HepG2 (cell line): ENCODE measurements at places on chromosomes 13 and 19. TPM values are rescaled to one million over a fixed set of nuclear protein-coding genes. Genes with fewer than 3 reads are reported as not detected.
A peak's percentile ranks its signal among the peaks of the same experiment; 100 is the strongest.

Gene ATP8A2
- 0.09 TPM in 1 of 2 replicates, not detected in the other for total RNA-seq

- peak; percentile 7 for DNase-seq
Observed at GRCh38 chr13:32334671-32335070, 19.4 kb downstream of the BRCA2 start.

GRCh38 chr19:2942928-2943640 is 1.7 kb downstream of the ZNF77 start:
- peak; percentile 52 for DNase-seq

DNA sequence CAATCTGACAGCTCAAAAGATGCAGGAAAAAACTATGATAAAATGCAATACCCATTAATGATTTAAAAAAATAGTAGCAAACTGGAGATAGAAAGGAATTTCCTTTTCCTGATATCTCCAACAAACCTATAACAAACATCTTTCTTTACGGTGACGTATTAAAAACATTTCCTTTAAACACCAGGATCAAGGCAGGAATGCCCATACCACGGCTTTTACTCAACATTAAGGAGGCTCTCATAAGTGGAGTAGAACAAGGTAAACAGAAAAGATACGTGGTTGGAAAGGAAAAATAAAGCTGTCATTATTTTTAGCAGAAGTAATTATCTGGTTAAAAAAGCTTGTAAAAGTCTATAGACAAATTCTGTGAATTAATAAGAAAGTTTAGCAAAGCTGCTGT is 61.1 kb downstream of the MIPEP start:
- no peak for DNase-seq

- DNase-seq: no peak
Observed at GRCh38 chr13:75869981-75870380, 233.9 kb downstream of the LMO7 start.

GRCh38 chr13:23381866-23382265 is 51.6 kb downstream of the SACS start:
- DNase-seq: no peak

- DNase-seq: no peak
Observed at GRCh38 chr19:33332248-33332647, 29.9 kb upstream of the CEBPA start.

DNA sequence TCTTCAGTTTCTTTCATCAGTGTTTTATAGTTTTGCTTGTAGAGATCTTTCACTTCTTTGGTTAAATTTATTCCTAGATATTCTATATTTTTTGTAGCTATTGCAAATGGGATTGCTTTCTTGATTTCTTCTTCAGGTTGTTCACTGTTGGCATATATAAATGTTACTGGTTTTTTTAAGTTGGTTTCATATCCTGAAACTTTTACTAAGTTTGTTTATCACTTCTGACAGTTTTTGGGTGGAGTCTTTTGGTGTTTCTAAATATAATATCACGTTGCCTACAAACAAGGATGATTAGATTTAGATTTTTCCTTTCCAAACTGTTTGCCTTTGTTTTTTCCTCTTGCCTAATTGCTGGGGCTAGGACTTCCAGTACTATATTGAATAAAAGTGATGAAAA is 109.7 kb downstream of the PAN3 start:
- DNase-seq: no peak

DNA sequence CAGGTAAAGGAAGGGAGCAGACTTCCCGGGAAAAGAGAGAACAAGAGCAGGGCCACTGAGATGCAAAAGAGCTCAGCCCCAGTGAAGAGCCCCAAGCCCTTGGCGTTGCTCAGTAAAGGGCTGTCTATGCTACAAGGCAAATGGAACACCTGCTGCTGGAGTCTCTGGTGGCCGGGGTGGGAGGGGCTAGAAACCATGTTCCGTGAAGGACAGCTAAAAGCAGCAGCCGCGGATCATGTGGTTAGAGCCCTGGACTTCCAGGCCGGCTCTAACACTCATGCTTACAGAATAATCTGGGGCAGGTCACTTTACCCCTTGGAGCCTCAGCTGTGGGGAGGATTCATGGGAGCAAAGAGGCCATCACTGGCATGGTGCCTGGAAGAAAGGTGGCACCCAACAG is 17.8 kb downstream of the POU2F2 start:
- DNase-seq: no peak

DNA sequence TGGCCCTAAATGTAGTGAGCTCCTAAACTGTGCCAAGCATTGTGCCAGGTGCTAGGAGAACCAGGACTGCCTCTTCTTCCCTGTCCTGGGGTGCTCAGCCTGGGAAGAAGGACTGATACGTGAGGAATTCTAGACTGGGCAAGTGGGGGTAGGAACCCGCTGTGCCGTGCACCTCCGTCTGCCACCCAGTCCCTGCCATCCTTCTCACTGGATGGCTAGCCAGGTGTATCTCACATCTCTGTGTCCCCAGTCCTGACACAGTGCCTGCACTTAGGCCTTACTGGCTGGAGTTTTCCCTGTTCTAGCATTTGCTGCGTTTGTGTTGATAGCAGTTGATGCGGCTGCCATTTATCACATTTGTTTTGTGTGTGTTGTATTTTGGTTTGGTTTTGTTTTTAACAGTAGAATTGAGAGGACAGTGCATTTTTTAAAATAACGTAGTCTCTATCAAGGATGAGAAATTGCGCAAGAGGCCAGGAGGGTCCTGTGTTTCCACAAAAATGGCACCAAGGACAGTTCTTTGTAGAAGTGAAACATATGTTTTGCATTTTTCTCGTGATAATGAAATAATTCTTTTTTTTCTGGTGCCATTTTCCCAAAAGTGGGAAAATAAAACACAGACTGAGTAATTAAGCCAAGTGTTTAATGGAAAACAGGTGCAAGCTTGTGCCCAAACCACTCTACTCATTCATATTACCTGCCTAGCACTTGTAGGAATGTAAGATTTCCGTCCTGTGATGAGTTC is 4.7 kb upstream of the GPR183 start:
- no peak for DNase-seq

- no peak for DNase-seq
Observed at GRCh38 chr13:27918041-27918917, 1.5 kb upstream of the PDX1 start.

Gene CKM
- 0.27 and 0.80 TPM in 2 replicates for total RNA-seq

GRCh38 chr13:20550799-20551198 is 16.2 kb upstream of the IFT88 start:
- peak; percentile 23 for DNase-seq

DNA sequence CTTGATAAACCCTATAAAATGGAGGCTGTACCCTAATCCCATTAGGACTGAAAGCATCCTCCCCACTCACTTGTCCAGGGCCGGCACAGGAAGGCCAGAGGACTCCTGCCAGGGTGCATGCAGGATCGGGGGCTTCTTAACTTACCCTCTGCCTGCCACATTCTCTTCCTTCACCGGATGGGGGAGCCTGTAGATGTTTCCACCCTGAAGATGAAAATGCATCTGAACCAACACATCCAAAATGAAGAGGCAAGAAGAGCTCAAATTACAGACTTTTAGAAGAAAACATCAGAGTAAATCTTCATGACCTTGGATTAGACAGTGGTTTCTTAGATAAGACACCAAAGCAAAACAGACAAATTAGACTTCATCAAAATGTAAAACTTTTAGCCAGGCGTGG is 25.9 kb upstream of the NAPA start:
- DNase-seq: peak; percentile 31

DNA sequence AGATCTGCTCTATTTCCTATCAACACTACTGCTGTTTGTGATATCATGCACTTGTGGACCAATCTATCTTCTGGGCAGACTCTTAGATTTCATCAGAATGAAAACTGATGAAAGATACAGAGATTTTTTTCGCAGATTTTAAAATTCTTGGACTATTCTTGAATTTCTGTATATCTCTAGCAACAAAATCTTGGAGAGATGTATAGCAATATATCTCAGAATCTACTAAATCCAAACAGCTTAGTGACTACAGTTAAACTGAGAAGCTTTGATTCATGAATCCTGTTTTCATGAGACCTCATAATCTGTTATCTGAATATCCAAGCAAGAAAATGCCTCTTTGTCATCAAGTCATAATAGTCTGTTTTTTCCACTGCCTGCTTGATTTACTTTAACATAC is 28.0 kb upstream of the FREM2 start:
- no peak for DNase-seq

DNA sequence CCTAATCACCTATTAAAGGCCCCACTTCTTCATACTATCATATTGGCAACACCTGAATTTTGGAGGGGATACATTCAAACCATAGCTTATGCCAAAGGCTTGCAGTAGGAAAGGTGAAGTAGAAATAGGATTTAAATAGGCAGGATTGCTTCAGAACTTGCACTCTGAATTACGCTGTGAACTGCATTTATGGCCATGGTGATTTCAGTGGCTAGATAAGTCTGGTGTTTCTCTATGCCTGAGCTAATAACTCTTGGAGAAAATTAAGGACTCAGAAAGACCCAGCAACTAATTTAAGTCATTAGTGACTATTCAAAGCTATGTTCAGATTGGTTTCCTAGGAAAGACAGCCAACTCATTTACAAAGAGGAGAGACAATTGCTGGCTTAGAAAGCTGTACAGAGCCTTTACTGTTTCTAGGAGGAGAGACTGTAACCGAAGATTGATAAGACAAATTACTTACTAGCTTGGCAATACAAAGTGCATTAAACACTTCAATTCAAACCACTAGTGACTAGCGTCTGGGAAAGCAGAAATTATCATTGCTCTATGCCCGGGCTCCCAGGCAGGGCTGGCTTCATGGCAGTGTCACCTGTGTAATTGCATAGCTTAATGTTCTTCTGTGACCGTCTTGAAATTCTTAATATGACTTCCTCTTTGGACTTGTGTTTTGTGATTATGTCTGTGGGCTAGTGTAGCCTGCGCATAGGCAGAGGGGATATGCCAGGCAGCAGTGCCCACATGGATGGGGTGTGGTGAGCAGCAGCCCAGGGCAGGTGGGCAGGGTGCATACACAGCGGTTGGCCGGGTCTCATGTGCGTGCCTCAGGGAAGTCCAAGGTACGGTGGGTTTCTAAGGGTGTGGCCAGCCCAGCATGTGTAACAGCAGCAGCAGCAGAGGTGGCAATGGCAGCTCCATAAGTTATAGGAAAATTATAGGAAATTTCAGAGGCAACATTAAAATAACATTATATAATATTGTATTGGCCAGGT is 60.1 kb downstream of the KL start:
- DNase-seq: no peak

Gene KIR2DL1
- not detected in 2 replicates for total RNA-seq

Gene ZNF790
- total RNA-seq: 5.3 and 8.5 TPM in 2 replicates

GRCh38 chr13:44498502-44498901 is 77.6 kb downstream of the TSC22D1 start:
- DNase-seq: no peak

Gene NR2F6
- 54.1 and 72.4 TPM in 2 replicates for total RNA-seq

GRCh38 chr13:103812971-103813370 is 746.8 kb upstream of the SLC10A2 start:
- DNase-seq: no peak

DNA sequence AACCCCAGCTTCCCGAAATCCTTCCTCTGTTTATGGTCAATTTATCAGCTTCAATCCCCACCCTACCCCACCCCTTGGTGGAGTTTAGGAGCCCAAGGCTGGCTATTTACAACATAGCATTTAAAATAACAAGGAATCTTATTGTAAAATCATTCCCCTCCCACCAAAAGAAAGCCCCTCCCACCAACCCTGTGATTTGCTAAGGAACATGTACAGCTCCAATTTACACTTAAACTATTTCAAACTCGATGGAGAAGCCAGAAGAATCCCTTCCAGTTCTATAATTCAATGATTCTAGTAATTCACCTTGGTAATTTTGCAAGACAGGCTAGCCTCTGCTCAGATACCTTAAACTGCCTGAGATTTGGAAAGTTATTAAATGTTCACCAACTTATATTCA is 3.0 kb downstream of the LATS2 start:
- no peak for DNase-seq
